ENCODE measurements at places on chromosomes 4 and X.

GRCh38 chr4:107359208-107359607 lies 323.1 kb upstream of the DKK2 start:
- DNase-seq = no peak

- no peak for DNase-seq
Observed at GRCh38 chr4:94253036-94253435, 45.4 kb downstream of the SMARCAD1 start.

DNA sequence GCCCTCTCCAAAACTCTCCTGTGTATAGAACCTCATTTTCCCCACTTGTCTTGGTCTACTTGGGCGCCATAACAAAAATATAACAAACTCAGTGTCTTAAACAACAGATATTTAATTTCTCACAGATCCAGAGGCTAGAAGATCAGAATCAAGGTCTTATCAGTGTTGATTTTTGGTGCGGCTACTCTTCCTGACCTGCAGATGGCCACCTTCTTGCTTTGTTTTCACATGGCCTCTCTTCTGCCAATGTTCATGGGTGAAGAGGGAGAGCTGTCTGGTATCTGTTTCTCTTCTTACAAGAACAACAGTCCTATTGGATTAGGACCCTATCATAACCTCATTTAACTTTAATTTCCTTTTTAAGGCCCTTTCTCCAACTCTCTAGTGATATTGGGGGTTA lies 177.3 kb downstream of the PABPC4L start:
- no peak for DNase-seq

DNA sequence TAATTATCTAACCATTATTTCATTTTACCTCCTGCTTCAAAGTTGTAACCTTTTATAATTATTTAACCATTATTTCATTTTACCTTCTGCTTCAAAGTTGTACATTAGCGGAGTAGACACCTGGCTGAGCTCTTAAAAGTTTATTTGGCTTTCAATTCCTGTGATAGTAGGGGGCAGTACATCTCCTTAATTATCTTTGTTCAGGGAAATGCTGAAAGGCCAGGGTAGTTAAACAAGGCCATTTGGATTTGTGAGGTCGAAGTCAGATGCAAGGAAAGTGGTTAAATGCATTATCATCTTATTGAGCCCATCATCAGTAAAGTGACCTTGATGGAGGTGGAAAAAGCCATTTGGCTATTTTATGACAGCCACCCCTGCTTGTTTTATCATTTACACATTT lies 210.6 kb downstream of the TENM3 start:
- no peak for DNase-seq

- DNase-seq = no peak
Observed at GRCh38 chrX:104427073-104427472, 138.9 kb upstream of the IL1RAPL2 start.

DNA sequence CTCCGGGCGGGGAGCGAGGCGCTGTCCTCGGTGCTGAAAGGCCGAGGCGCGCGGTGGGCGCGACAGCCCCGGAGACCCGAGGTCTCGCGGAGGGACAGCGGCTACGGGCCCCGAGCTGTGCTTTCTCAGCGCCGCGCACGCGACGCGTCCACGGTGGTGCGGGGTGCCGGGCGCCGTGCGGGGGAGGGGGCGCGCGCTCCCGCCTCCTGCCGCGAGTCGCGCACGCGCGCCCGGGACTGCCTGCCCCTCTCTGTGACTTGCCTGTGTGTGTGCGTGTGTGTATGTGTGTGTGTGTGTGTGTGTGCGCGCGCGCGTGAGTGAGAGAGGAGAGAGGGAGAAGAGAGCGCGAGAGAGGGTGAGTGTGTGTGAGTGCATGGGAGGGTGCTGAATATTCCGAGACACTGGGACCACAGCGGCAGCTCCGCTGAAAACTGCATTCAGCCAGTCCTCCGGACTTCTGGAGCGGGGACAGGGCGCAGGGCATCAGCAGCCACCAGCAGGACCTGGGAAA lies at the start of gene GRIA2:
Gene GRIA2, plus strand, starts transcription at position 358 of the 511 bp plus-strand sequence. CDS start 315 bp downstream, outside the sequence.
- DNase-seq = no peak
